ENCODE measurements at places on chromosomes 1 and 21.

- DNase-seq = no peak
These were observed 40.9 kb downstream of the LGR6 start for GRCh38 chr1:202234331-202235002.

GRCh38 chr1:182974506-182975191, 21.7 kb upstream of the SHCBP1L start:
- no peak for DNase-seq

GRCh38 chr1:53495633-53496345, 36.6 kb downstream of the DMRTB1 start:
- no peak for DNase-seq

DNA sequence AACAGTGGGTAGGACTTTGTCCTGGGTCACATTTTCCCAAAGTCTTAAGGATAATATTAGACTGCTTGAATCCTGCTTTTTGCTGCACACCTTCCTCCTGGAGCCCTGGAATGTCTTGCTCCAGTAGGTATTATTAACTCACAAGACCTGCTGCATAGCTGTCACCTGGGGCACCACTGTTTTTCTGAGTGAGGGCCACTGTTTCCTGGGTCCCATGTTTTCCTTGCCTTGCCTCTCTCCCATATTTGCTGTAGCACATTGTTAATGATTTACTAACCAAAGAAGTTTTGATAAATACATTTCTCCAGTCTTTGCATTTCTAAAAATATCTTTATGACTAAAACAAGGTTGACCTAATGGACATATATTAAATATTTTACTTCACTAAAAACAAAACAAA, 22.5 kb upstream of the FCAMR start:
- DNase-seq = no peak

DNA sequence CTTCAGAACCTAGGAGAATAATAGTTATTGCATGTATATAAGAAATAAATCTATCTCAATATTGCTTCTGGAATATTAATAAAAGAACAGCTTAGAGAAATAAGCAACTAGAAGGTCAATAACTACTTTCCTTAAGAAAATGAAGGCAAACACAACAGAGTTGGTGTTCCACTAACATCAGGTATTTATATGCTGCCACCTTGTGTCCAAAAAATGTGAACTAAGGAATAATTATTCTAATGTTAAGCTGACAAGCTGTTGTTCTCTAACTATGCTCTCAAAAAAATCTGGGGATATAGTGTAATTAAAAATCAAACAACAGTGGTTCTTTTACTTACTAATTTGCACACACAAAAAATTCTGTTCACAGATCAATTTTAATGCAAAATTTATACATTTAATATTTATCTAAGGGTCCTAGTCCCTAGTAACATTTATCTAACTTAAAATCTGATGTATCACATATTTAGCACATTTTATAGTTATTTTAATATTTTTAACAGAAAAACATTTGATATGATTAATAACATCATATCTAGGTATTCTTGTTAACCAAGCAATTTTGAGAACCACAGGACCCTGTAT, 39.6 kb downstream of the UCHL5 start:
- DNase-seq = peak; percentile 45

DNA sequence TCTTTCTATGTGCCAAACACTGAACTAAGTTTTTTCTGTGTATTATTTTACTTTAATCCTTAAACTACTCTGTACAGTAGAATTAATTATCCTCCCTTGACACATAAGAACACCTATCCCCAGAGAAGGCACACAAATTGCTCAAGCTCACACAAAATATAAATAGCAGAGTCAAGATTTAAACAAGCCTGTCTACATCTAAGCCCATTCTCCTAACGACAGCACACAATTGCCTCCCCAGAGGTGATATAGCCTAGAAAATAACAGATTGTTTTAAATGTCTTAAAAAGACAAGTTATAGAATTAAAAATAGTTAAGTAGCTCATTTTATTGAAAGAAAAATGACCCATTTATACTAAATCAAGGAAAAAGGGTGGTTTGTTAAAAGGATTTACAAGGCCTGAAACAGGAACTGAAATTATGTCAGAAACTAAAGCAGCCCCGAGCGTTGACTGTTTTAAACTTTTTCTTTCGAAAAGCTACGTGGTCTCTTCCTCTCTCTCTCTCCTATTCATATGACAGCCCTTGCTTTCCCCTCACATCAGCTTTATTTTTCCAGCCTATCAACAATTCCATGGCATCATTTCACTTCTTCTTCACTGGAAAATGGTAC, 30.5 kb downstream of the TNFSF18 start:
- DNase-seq = no peak

DNA sequence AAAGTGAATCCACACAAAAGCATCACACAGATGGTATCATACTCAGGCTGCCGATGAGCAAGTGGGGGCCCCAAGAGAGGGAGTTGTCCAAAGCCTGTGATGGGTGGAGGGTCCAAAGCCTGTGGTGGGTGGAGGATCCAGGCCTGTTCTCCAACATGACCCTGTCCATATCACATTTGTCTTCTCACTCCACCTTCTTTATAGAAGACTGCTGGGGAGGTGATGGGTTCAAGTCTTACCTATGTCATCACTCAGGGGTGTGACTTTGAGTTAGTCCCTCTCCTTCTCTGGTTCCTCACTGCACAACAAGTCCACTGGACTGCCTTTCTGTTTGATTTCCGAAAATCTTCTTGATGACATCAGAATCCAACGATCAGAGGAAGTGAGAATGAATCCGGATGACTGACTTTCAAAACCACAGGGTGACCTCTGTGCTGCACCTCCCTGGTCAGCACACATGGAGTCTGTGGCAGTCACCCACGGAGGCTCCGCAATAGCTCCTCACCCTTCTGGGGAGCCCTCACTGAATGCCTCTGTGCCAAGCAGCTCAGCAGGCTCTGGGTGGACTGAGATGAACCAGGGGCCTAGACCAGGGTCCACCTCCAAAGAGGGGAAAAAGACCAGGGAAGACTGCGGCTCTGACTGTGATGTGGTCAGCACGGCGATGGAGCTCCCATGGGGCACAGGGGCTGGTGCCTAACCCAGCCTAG, 166.8 kb downstream of the HIVEP3 start:
- no peak for DNase-seq

GRCh38 chr1:51856745-51857144, 21.8 kb downstream of the NRDC start:
- no peak for DNase-seq

DNA sequence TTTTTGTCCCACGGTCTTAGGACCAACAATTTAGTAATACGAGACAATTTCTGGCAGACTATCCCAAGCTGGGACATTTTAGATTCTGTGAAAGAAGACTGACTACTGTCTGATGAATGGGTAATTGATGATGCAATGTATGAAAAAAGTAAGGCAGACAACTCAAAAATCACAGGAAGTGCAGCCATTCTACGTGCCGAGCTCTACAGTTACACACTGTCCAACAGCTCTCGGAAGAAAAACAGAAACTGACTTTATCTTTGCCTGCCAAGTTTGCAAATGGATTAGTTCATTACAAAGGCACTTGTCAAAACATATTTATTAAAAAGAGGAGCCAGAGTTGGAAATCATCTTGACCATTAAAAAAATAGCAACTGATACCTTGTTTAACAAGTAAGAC, 31.3 kb downstream of the ZBTB8B start:
- DNase-seq = peak; percentile 57

GRCh38 chr1:33180226-33180910, 1.5 kb downstream of the TRIM62 start:
- peak; percentile 91 for DNase-seq

DNA sequence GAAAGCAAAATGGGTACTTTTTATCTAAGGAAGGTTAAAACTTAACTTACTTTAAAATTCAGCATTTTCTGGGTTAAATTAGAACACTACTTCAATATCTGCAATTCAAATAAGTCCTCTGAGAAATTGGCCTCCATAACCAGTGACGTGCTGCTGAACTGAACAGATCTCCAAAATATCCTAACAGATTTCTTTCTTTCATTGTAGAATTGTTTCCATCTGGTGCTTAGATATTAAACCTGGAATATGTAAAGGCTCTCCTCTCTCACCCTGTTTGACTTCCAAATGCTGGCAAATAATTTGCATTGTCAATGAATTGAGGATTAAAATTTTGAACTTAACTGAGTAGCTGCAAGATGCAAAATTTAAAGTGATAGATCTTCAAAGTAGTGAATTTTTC, 316.9 kb upstream of the CXADR start:
- DNase-seq = no peak

- DNase-seq = no peak
These were observed 32.6 kb upstream of the SPOCD1 start for GRCh38 chr1:31848381-31848897.

DNA sequence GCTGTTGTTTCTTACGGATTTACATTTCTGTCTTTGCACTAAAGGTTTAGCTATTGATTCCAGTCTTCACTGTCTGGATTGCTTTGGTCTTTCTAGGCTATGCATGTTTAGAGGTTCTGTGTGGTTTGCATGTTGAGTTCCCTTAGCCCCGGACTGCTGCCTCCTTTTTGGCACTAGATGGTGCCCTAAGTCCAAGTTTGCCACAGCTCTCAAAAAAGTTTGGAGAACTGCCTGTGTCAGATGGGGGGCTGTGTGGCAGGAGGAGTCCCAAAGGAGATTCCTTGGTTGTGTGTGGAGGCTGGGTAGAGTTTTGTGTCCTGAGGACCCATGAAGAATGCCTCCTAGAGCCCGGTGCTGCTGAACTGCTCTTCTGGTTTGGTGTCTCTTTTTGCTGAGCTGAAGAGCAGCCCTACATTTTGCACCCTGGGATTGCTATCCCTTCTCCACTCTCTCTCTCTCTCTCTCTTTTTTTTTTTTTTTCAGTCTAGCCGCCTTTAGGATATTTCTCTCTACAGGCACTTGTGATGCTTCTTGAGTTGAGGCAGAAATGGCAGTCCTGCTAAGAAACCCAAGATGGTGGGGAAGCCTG, 74.4 kb downstream of the PTGS2 start:
- peak; percentile 26 for DNase-seq

DNA sequence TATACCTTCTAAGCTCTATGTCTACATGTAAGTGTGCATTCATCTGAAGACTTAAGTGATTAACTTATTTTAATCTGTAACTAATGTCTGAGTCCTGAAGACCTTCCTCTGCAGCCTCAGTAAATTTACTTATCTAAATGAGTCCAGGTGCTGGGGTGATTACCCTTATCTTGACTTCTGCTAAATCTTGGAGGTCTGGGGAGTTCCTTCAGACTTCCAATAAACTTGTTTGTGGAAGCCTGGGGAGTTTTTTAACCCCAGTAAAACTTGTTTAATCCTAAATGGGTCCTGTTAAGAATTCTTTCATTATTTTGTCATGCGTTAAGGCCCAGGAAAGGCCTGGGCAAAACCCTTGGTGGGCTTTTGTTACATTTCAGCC, 37.0 kb downstream of the RSPH1 start:
- DNase-seq = no peak

GRCh38 chr21:45082736-45083135, 8.4 kb downstream of the ADARB1 start:
- no peak for DNase-seq

GRCh38 chr1:195898373-195898772, 709.9 kb downstream of the KCNT2 start:
- no peak for DNase-seq

- no peak for DNase-seq
These were observed 87.1 kb downstream of the GPR88 start for GRCh38 chr1:100624886-100625610.

DNA sequence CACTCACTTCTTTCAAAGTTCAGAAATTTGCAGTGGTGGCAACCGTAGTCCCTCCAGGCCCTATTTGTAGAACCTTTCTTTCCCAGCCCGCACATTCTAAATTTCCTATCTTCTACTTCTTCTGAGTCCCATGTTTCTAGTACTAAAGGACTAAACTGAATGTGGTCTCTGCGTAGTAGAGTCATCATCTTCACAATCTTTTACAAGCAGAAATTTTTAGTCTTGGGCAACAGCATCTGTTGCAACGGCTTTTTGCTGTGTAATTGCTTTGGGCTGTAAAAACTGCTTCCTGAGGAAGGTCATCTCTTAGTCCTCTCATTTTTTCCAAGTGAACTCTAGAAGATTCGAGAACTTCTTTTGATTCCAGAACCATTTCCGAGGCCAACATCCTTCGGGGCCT, 23.9 kb downstream of the VAV3 start:
- no peak for DNase-seq

GRCh38 chr1:159869173-159869572, 6.7 kb upstream of the VSIG8 start:
- DNase-seq = no peak

DNA sequence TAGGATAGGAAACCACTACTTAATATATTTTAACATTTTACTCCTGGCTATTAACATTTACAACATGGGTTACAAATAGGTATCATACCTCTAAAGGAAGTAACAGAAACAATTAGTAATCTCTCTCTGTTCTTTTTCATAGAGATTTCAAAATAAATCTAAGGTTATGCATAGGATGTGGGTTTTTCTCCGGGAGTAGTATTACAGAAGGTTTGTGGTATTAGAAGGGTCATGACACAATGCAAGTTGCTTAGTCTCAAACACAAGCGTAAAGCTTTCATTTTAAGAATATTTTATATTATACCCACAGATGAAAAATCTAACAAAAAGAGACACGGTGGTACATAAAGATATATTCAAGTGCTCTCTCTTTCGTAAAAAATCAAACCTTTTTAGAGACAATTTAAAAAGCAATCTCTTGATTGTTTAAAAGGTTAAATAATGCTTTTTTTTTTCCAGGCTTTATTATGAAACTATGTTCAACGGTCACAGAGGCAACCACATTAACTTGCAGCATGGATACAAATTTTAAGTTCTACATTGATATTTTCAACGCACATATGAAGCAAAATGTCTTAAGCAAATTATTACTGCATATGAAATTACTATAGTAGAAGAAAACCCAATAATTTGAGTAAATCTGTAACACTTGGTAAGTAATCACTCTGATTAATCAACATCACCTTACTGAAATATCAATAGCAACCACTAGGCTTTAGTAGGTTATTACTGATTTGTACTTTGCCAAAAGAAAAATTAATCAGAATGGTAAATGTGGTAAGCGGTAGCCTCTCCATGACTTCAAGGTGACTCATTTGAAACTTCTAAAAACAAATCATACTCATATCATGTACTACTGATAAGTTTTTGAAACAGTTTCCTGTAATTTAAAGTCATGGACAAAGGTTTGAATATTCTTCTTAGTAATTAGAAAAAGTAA, 97.4 kb upstream of the GFI1 start:
- DNase-seq = no peak

GRCh38 chr1:96525657-96526557, 195.7 kb upstream of the PTBP2 start:
- no peak for DNase-seq

- peak; percentile 81 for DNase-seq
These were observed 238.3 kb downstream of the HLX start for GRCh38 chr1:221117548-221117951.

- no peak for DNase-seq
These were observed at the start of gene B4GALT2 for GRCh38 chr1:43978551-43979260. TSS of gene B4GALT2 (plus strand) at chr1:43979210. CDS start at chr1:43981161, 1,951 bp downstream.
